ENCODE measurements at places on chromosomes 1 and 21. TPM values are rescaled to one million over a fixed set of nuclear protein-coding genes. Genes with fewer than 3 reads are reported as not detected.

DNA sequence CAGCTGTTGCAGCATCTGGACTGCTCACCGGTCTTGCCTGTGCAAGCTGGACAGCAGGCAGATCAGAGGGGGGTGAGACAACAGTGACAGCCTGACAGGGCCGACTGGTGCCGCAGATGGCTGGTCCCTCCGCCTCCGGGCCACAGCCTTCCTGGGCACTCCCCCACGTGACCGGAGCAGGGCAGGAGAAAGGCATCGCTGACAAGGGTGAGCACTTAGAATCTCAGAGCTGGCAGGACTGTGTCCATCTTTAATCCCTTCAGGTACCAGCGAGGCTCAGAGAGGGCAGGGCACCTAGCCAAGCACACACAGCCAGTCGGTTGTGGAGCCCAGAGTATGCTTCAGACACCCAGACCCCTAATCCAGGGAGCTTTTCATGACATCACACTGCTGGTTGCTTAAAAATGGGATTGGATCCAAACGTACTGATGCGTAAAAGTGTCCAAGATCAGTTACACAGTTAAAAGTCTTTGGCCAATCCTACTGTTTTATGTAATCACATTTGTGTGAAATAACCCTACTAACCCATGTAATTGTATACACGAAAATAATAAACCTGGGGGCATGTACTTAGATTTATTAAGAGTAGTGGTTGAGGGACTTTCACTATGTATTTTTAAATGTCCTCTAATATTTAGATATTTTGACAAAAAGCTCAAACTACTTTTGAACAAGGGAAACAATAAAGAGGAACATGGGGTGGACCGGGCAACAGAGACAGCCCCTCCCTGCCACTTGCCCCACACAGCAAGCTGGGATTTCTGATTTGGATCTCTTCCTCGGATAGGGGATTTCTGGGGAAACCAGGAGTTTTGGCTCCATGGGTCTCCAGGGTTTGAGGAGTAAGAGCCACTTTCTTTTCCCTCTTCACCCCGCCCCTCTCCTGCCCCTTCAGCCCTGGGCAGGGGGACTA lies 758 bp upstream of the CNTN2 start:
- DNase-seq, result no peak

GRCh38 chr1:205287076-205287475 lies 34.5 kb downstream of the NUAK2 start:
- DNase-seq, result no peak

DNA sequence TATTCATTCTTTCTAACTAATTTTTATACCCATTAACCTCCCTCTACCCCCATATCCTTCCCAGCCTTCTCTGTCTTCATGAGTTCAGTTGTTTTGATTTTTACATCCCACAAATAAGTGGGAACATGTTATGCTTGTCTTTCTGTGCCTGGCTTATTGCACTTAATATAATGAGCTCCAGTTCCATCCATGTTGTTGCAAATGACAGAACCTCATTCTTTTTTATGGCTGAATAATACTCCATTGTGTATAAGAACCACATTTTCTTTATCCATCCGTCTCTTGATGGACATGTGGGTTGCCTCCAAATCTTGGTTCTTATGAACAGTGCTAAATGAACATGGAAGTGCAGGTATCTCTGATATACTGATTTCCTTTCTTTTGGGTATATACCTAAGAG lies 21.5 kb downstream of the AGPAT3 start:
- DNase-seq, result no peak

GRCh38 chr1:6384962-6385361 lies 8.6 kb downstream of the ACOT7 start:
- DNase-seq, result no peak

DNA sequence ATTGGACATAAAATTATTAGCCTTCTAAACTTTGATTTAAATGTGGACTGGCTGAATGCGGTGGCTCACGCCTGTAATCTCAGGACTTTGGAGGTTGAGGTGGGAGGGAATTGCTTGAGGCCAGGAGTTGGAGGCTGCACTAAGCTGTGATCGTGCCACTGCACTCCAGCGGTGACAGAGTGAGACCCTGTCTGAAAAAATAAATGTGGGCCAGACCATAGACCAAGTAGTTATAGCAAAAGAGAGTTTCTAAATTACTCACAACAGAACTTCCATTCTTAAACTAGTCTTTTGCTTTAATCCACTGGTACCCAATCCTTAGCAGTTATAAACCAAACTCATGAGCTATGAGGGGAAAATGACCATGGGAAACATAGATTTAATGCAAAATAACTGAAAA lies 35.2 kb downstream of the RAP1A start:
- no peak for DNase-seq

- no peak for DNase-seq
Observed at GRCh38 chr1:65059930-65060538, 88.0 kb upstream of the AK4 start.

- DNase-seq, result no peak
Observed at GRCh38 chr1:1677718-1678580, 14.6 kb downstream of the SLC35E2B start.

GRCh38 chr1:48940354-48940753 lies 163.7 kb upstream of the BEND5 start:
- no peak for DNase-seq

DNA sequence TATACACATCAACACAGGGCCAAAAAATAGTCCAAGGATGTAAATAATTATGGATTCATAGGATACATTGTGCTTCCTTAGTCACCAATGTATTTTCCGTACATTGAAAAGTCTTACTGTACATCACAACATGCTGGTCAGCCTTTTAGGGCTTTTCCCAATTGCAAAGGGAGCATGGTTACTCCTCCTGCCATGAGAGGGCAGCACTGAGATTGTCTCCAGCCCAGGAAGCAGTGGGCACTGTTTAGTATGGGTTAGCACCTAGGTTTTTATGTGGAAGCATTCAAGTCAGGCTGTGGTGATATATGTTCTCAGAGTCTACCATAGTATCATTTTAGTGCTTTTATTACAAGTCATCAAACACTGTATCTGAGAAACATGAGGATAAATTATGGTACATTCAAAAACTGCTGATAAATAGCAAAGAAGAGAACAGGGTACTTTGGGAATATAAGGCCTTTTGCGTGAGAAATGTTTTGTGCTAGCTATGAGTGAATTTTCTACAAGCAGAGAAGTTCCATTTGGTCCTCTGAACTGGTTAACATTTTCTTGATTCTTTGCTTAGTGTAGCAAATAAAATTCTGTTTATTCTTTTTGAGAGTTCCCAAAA lies 34.0 kb downstream of the ST6GALNAC5 start:
- peak; percentile 36 for DNase-seq

DNA sequence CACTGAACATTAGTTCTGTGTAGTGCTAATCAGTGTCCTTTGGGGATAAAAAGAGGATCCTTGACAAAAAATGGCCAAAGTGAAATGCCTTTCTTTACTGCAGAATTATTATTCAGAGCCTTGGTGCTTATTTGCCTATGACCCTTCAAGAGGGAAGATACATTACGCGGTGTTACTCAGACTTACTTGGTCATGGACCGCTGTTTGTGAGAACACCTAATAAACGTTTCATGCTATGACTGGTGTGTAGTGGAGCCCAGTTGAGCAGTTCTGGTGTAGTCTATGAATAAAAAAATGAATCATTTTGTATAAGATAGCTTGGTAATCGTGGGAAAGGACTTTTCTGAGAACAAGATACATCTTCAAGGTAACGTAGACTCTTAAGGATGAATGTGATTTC lies 8.3 kb downstream of the NFYC start:
- DNase-seq, result no peak

DNA sequence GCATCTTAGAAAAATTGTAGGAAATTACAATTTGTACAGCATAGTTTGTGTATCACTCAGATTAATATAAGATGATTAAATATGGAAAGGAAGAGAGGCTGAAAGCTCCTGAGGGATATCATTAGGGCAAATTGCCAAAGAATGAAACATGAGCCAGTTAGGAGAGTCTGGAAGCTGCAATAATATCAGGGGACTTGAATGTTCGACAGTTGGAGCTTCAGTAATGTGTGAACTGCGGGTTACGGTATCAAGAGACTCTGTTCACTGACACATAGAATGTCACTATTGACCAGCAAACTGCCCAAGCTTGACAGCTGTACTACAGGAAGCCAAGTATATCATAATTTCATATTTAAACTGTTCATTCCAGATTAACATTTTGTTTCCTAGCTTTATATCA lies 157.2 kb downstream of the DENND1B start:
- DNase-seq, result no peak

GRCh38 chr1:158040323-158040722 lies 46.9 kb downstream of the KIRREL1 start:
- DNase-seq, result no peak

DNA sequence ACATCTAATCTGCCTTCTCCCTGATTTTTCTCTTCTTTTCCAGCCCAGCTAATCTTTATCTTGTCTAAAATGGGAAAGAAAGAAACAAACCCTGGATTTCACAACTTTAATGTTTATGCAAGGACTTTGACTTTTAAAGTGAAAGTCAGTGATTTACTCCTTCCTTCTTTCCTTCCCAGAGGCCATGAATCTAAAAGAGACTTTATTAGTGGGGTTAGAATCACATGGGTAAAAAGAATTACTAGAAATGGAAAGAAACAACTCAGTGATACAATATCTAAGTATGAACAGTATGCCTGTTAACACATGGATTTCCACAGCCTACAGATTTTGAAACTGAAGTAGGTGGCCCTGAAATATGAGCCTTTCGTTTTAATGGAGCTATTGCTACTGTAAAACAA lies 59.8 kb upstream of the KCNK2 start:
- no peak for DNase-seq

DNA sequence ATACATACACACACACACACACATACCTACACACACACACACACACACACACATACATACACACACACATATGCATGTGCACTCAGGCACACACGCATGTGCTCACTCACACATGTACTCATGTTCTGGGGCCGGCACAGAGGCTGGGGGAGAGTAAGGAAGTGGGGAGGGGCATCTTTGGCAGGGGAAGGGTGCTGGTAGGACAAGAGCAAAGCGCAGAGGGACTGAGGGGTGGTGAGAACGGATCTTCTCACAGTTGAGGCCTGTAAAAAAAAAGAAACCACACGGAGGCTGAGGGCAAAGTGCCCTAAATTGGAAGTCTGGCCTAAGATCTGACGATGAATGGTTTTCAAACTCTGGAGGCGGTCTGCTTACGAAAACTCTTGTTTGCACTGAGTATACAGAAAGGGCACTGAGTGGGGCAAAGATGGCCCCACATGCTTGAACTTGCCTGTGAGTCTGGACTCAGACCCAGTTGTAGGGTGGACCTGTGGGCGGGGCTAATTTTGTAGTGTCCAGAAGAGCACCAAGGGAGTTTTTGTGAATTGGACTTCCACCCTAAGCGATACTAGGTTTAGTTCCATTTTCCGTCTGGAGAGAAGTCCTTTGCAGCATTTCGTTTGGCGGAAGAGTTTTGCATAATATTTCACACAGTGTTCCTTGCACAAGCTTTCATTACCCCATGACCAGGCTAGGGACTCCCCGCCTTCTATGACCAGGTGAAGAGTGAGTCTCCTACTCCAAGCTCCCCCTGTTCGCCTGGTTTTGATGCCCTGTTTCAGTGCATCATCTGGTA lies 79.3 kb upstream of the LYST start:
- no peak for DNase-seq

DNA sequence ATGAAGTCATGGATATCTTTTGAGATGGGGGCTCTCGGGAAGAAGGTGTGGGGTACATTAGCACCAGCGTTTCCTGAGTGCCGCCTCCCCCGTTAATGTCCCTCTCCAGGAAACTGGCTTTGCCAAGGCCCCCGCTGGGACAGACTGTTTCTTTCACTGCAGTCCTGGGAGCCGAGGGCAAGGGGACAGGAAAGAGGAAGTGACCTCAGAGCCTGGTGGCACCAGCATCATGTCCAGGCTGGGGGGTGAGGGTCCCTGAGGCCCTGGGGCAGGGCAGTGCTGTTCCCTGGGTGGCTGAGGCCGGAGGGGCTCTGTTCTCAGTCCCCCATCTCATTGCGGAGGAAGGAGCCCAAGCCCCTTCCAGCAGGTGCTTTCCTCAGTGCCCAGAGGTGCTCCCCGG lies 5.8 kb downstream of the PFKL start:
- DNase-seq, result no peak

- no peak for DNase-seq
Observed at GRCh38 chr1:45958317-45958716, 154.9 kb downstream of the MAST2 start.

DNA sequence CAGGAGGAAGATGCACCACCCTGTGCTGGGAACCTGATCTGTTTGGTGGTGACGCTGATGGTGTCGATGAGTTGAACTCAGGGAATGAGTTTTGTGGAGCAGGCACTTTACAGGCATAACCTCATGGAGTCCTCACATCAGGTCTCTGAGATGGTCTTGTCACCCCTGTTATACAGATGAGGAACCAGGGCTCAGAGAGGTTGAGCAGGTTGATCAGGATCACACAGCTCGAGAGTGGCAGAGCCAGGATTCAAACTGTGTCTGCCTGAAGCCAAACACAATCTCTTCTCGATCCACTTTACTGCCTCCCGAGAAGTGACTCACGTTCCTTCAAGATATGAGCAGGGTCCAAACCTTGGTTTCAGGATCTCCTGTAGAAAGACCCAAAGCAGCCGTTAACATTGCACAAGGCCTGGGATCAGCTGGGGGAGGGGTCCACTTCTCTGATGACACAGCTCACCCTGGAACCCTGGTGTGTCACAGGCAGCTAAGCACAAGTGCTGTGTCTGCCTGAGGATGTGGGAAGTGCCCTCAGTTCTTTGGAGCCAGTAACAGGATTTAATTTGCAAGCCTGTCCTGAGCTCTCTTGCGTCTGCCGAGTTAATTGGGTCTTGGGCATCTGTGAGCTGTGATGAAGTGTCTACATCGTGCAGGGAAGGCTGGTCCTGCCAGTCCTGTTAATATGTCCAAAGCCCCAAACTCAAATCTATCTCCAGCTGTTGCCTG lies 65.4 kb upstream of the STUM start:
- DNase-seq, result no peak

DNA sequence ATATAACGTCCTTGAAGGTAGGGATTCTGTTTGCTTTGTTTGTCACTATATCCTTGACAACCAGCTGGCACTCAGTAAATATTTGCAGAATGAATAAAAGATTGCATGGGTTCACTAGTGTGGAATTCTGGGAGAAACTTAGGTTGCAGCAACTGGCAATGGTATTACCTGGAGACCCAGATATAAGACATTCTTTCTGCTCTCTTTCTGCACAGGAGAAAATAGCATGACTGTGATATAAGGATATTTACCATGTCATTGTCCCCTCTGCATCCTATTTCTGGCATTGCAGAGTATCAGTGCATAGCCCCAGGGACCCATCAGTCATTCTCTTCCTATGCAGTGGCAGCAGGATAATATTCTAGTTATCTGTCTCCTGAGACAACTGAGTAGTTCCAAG lies 308.9 kb upstream of the LRRC7 start:
- DNase-seq, result no peak

The CD160 gene
- not detected for total RNA-seq

The C1orf216 gene
- 28.0 TPM for total RNA-seq

The CHI3L2 gene
- 0.77 TPM for total RNA-seq

The APOBEC4 gene
- not detected for total RNA-seq

The TNFRSF1B gene
- total RNA-seq, result 18.8 TPM

The C1orf116 gene
- 0.08 TPM for total RNA-seq

The SPRR1B gene
- not detected for total RNA-seq

The RGSL1 gene
- total RNA-seq, result not detected

The C1orf210 gene
- total RNA-seq, result not detected

The SMIM1 gene
- 35.5 TPM for total RNA-seq

The CAPN9 gene
- not detected for total RNA-seq

The SLAMF9 gene
- total RNA-seq, result not detected

The GSTM1 gene
- not detected for total RNA-seq
